ENCODE measurements at places on chromosomes 3 and 15. TPM values are rescaled to one million over a fixed set of nuclear protein-coding genes. Genes with fewer than 3 reads are reported as not detected.

DNA sequence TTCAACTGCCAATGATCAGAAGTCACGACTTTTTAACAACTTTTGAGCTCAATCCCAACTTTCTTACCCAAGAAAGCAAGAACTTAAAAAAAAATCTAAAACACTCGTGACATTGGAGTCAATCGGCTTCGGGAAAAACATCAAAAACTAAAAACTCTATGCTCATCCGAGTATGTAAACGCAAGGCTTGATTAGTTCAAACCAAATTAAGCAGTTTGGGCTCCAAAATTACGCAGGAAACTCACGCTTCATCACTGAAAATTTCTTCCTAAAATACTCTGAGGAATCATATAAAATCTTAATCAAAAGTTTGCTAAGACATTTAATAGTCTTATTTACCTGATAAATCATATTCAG is 1.6 kb downstream of the TRA2B start:
- no peak for DNase-seq

DNA sequence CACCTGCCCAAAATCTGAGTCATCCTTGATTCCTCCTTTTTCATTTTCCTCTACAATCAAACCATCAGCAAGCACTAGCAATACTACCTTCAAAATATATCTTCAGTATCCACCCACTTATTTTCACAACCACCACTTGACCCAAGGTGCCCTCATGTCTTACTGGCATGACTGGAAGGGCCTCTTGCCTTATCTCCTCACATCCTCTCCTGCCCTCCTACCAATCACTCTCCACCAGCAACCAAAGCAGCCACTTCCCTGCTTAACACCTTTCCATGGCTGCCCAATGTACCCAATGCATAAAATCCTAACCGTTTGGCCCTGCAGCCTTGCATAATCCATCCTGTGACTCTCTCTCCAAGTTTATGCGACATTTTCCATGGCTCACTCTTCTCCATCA is 76.0 kb downstream of the MTHFS start:
- no peak for DNase-seq

DNA sequence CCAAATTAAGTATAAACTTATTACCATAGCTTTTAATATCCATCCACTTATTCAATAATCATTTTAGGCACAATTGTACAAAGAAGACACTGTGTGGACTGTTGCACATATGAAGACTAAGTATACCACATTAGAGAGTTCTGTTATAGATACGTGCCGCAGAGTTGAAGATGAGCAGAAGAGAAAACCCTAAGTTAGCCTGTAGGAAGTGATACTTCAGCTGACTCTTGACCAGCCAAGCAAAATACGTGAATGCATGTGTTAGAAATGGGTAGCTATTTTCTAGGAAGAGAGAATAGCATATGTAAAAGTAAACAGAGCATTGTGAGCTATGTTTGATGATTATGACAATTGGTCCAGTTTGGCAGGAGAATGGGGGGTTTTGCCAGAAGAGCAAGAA is 272.0 kb upstream of the ATP11B start:
- DNase-seq, result no peak

GRCh38 chr3:152202976-152203626 is 65.6 kb upstream of the MBNL1 start:
- DNase-seq, result no peak

GRCh38 chr3:139945386-139945785 is 10.4 kb downstream of the CLSTN2 start:
- DNase-seq, result no peak

DNA sequence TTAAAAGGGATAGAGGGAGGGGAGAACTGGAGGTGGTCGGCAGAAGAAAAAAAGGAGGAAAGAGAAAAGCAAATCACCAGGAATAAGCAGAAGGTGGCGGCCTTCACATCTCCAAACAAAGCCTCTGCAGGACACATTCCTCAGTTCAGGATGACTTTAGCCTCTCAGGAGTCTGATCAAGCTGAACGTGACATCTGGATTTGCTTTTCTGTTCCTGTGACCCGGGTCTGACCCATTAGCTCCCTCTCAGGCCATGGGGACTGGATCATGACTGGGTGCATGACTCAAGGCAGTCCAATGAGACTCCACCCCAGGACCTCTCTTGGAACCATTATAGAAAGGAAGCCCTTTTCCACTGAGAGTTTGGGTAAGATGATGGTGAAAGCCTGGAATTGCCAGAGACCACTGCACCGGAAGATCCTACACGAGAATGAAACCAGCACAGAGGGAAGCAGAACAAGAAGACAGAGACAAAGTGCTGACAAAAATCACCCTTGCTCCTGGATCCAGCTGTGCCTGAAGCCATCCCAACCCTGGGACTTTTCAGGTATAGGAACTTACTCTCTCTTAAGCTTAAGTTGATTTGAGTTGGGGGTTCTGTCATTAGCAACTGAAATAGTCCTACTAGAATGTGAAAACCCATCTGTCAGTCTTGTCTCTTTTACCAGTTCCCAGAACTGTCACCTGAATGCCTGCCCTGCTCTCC is 45.4 kb upstream of the RAD18 start:
- DNase-seq, result no peak

IQCH gene
- 0.95 TPM for polyA plus RNA-seq

PPP1R14D gene
- not detected for polyA plus RNA-seq

ITGA11 gene
- polyA plus RNA-seq, result 24.0 TPM
